Central memory CD8-positive, alpha-beta T cell (primary cell): ENCODE measurements at places on chromosomes 13 and 19.

GRCh38 chr19:14536926-14537692, 7.7 kb downstream of the TECR start:
- DNase-seq, result no peak

DNA sequence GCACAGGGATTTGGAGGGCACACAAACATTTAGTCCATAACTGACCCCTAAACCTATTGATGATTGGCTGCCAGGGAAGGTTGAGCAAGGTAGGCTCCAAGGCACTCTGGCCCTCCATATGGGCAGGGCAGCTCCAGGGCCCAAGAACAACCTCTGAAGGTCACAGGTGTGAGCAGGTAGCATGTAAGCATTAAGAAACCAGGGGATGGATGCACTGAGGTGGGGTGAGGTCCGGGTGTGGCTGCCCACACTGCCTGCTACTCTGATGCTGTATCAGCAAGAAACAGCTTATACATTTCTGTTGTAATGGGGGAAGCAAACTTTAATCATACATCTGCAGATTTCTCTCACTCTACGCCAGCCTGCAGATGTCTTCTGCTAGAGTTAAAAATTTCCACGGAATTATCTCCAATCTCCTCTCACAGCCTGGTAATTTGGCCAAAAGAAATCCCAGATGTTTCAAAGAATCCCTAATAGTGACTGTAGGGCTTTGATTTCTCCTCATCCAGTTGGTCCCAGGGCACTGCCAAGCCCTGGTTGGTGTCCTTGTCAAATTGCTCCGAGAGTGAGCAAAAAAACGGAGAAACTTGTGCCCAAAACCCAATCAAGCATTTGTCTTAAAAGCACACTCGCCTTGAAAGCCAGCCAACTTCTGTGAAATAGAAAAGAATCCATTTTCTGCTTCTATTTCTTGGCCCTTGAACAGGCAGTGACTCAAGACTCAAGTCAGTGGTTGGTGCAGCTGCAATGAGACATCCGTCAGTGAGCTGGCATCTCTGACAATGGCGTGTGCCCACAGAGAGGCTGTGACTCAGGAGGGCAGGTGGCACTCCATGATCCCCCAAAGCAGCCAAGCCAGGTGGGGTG, 72.5 kb upstream of the MRI1 start:
- DNase-seq, result no peak

DNA sequence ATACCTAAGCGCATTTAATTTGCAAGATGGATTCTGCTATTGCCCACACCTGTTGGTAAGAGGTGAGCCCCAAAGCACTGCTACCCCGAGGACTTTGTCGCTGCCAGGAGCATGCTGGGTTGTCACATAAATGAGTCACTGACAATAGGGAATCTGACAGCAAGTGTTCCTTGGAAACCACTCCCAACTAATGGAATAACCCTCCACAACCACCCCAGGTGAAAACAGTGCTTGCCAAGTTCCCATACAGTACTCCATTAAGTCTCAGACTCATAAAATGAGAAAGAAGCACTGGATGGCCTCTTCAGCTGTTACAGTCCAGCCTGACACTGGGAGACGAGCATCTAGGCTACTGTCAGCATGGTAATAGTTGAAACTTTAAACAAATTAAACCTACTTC, 108.6 kb downstream of the EFNB2 start:
- no peak for DNase-seq

DNA sequence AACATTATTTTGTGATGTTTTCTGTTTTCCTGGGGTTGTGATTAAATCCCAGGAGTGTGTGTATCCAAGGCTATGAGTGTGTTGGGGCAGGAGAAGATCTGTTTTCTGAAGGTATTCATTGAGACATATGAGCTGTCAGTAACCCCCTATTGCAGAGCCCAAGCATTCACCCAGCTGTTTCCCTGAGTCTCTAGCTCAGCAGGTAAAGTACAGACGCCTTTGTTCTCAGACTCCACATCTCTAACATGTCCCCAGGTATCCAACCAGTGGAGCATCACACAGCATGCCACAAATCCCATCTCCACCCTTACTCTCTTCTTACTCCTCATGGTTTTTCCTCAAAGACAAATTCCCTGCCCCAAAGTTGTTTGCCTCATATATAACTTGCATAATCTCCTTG, 213.6 kb downstream of the PCDH20 start:
- no peak for DNase-seq

DNA sequence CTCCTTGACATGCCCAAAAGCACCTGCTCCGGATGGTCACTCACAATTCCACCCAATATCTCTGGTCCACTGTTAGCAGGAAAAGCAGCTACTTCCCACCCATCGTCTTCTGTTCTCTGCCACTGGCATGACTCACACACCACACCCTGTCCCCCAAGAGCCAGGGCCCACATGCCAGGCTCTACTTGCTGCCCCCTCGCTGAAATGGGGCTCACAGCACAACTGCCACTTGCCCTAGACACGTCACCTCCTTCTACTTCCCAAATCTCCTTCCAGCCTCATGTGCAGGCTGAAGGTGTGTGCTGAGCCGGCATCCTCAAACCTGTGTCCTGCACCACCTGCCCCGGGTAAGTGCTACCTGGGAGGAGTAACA, 65.0 kb downstream of the TBC1D4 start:
- no peak for DNase-seq

- DNase-seq, result no peak
Observed at GRCh38 chr13:49498206-49498605, 2.5 kb downstream of the PHF11 start.

- DNase-seq, result no peak
Observed at GRCh38 chr13:114099191-114099590, 33.2 kb downstream of the RASA3 start.

DNA sequence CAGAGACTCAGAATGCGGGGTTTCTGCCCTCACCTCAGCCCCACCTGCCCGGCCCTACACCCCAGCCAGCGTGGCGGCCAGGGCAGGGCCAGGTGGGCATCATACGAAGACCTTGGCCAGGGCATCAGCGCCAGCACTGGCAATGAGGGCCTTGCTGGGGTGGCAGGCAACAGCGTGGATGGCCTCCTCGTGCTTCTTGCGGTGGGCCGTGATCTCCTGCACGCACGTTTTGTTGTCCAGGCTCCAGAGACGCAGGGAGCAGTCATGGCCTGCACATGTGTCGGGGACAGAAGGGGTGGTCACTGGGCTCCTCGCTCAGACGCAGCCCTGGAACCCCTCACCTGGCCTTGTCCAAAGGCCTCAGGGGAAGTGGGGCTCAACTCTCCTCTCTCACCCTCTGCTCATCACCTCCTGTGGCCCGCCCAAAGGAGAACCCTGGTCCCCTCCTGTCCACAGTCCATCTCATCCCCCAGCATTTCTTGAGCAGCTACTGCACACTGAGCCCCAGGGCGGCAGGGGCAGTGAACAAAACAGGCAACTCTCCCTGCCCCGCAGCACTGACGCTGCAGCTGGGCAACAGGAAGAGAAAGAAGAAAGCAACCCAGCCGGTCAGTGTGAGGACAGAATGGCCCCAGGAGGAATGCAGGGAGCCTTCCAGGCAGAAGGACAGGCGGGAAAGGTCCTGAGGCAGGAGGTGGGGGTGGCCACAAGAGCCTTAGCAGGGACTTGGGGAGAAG, 3.8 kb upstream of the PRKD2 start:
- no peak for DNase-seq

DNA sequence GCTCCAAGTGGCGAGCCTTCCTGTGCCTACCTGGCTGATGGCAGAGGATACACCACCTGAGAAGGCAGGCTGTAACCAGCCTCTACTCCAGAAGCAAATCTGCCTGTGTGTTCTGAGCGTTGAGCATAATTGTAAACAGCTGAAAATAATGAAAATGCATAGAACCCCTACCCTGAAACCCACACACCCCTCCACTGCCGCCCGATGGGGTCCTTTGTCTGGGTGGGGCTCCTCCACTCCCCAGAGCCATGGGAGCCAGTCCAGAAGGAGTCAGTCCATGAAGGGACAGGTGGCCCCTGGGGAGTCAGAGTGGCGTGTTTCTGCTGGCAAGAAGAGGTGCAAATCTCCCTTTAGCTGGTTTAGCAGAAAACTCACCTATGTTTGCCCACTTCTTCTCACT, 8.0 kb upstream of the SOX1 start:
- no peak for DNase-seq

DNA sequence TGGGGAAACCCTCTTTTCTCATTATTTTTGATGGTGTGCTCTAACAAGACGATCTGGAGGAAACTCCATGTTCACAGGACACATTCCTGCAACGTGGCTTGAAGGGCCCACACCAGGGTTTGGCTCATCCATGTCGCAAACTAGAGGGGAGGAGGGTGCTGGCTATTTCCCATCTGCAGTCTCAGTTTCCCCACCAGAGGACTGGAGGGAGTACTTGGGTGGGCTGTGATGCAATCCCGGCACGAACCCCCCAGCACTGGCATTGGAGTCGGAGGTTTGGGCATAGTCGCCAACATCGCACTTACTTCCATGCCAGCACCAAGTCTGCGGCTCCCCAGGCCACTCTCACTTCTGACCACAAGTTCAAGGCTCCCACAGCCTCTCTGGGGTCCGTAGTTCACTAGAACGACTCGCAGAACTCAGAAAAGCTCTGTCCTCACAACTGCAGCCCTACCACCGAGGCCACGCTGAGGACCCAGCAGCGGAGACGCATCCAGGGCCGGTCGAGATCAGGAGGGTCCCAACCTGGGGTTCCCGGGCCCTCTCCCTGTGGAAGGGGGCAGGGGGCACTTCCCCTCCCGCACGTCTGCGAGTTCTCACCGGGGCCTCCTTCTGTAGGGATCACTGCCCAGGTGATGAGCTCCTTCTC, 165.6 kb upstream of the SOX1 start:
- no peak for DNase-seq

DNA sequence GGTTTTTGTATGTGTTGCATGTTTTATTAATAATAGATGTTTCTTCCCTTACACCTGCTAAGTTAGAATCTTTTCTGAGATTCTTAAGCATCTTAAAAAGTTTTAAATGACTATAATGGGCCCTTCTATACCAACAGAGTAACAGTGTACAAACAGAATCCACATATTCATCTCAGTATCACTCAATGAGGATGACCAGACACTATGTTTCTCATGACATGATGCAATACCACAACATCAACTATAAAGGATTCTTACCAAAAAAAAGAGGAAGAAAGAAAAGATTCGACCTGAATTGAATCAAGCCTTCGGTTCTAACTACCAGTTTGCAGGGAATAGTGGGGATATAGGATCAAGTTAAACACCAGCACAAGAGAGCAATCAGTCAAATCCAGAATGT, 56.5 kb downstream of the INTS6 start:
- no peak for DNase-seq

DNA sequence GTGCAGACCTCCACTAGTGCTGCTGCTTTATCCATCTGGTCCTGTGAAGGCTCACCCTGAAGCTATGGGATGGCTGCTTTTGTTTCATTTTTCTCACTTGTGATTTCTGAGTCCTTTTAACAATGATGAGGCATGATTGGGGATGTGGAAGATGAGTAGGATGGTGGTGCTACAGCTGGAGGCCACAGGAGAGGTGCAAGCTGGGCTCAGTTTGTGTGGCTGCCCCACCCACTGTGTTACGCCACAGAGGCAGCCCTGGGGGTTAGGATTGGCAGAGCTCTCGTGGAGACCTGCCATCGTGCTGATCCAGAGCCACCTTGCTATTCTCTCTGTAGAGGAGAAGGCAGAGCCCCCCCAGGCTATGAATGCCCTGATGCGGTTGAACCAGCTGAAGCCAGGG, 19.6 kb upstream of the QTRT1 start:
- no peak for DNase-seq

DNA sequence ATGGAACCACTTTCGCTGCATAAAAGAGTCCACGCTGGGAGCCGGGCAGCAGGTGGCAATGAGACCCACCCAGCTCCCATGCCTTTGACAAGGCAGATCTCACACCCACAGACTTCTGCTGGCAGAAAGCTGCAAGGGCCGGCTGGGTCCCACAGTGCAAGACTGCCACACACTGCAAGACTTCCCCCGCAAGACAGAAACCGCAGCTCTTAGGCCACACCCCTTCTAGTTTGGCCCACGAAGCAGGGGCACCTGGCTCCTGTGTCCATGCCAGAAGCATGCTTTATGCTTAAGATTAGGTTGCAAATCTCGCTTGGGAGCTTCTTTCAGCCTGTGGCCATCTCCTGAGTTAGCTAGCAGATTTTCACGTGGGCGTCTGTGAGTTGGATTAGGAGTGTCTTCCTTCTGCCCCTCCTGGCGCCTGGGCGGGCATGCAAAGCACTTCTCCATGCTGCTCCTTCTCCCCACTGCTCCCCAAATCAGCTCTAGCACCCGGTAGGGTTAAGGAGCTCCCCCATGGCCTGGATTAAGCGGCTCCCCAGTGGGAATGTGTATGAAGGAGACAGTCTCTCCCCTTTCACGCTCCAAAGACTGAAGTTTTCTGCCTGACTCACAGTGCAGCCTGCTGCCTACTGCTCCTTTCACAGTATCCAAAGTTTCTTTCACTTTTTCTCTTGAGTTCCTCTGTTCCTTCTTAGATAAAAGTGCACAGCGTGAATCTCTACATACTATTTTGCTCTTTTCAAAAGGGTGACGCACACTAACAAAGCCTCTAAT, 17.7 kb downstream of the GPC6 start:
- DNase-seq, result no peak

DNA sequence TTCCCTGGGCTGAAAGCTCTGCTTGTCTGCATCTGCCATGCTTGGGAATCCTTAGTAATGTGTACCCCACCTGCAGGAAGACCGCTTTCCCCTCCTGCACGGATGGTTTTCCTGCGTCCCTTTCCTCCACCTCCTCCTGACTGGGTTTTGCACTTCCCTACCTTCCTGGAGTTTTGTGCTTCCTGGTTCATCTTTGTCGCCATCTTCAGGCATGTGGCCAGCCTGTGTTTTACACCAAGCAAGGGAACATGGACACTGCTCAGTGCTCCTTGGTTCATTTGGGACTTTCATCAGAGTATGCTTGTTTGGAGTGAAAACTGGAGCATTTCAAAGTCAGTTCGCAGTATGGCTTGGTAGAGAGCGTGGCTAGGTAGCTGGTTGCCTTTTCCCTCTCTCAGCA, 30.7 kb downstream of the ERICH6B start:
- DNase-seq, result no peak

- DNase-seq, result no peak
Observed at GRCh38 chr13:19632915-19633478, 462 bp upstream of the MPHOSPH8 start.

- DNase-seq, result no peak
Observed at GRCh38 chr13:51601601-51602565, 17.6 kb downstream of the WDFY2 start.

DNA sequence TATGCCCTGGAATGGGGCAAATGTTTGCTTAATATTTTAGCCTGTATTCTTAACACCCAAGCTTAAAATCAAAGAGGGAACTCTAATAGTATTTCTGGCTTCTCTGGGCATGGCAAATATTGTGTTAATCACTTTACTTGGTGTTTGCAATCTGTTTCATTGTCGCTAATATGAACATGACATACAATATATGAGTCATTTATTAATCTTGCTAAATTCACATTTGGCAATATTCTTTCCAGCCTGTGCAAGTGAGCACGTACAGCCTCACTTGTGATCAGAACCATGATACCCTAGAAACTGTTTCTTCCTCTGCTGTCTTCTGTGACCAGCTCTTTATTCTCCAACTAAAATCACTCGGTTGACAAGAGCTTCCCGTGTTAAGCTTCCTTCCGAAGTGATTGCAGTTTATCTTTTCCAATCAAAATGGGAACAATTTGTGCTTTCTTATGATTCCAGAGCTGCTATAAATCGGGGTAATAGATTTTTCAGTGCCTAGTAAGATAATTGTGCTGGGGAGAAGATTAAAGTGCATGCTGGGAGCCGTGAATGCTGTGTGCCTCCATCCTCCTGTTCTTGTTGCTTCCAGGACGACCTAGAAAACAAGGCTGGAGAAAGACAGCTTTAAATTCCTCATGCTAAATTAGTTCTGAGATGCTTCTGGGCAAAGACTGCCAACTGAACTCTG, 153.0 kb upstream of the TMTC4 start:
- DNase-seq, result no peak
